ENCODE measurements at places on chromosomes 4 and X.
A peak's percentile ranks its signal among the peaks of the same experiment; 100 is the strongest.

- peak; percentile 10 for DNase-seq
Observed at GRCh38 chrX:9383655-9384054, 81.2 kb upstream of the TBL1X start.

DNA sequence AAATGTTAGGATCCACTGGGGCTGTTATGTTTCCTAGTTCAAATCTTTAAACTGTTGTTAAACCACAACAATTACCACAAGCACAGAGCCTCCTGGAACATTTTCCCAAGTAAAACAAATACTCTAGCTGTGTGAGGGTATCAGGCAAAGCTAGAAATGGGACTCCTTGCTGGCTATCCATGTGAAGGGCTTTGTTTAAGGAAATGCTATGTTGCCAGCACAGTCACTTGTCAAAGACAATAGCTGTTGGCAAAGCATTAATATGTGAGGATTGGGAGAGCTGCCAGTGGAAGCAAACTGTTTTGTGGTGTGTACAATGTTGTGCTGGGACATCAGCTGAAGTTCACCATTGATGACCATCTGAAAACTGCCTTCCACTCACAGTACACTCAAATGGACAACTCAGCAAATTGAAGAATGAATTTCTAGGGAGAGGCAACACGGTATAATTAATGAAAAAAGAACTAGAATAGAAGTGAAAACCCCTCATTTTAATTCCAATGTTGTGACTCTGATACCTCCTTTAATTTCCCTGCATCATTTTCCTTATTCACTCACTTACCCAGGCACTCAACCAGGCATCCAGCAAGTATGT, 100.8 kb downstream of the ANXA3 start:
- no peak for DNase-seq

- DNase-seq = no peak
Observed at GRCh38 chr4:189838821-189839497, 101.7 kb upstream of the FRG1 start.

DNA sequence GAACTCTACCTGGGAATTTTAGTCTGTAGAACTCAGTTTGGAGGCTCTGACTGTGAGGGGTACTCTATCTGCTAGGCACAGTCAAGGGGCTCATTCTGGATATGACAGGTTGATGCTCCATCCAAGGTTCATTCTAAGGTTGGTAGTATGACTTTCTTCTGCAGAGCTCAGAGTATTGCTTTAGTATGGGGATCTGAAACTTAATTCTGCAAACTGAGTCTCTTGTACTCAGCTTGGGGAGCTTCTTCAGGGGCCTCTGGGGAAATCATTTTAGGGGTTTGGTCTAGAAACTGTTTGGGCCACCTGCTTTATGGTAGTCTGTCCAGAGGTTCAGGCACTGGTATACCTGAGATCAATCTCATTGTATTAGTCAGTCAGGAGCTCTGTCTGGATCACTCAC, 9.7 kb upstream of the TSR2 start:
- no peak for DNase-seq

DNA sequence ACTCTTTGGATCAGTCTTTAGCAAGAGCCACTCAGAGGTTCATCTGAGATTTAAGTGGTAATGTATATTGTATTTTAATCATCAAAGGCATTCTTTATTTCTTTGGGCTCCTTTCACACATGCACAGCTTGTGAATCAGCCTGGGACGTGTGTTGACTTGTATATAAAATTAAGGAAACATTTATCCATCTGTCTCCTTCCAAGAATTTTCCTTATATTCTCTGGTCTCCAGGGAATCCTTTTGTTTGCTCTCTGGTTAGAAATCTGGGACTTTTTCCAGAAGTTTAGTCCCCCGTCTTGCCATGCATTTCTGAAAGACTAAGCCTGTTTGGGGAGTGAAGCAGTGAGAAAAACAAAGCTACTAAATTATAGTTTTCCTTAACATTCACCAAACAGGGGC, 212.3 kb downstream of the DCAF12L2 start:
- DNase-seq = no peak

GRCh38 chr4:102862016-102862415, 6.8 kb upstream of the CISD2 start:
- DNase-seq = no peak

DNA sequence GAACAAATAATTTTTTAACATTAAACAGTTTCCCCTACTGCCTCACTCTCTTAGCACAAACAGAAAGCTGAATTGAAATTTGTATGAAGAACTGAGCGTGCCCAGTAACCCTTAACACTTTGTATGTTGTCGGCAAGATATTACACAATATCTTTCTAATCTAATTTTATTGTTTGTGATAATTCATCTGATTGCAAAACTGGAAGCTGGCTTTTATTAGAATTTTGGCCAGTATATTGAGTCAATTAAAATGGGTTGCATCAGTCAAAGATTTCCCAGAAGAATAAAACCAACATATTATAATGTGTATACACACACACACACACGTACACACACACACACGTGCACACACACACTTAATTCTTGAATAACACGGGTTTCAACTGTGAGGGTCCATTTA, 2332.1 kb downstream of the PCDH7 start:
- no peak for DNase-seq

- DNase-seq = no peak
Observed at GRCh38 chr4:2900741-2901140, 57.1 kb downstream of the ADD1 start.

DNA sequence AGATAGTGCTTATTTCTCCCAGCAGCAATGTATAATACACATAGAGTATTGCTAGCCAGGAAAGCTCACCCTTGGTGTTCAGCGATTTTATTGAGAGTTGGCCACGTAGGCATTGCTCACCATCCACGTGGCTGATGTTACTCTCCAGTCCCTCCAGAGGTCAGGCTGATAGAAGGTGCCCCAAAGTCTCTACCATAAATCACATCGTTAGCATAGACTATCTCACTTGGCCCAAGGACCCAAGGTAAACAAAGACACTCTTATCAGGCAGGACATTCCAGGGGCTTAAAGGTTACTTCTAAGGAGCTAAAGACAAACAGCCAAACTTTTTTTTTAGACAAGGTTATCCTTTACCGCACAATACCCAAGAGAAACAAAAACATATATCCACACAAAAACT, 30.3 kb upstream of the RGN start:
- DNase-seq = no peak

- no peak for DNase-seq
Observed at GRCh38 chr4:121079376-121079775, 7.0 kb upstream of the NDNF start.

- no peak for DNase-seq
Observed at GRCh38 chrX:64536736-64537135, 141.5 kb upstream of the MTMR8 start.

GRCh38 chrX:41234962-41235361, 99.0 kb upstream of the DDX3X start:
- DNase-seq = no peak

- DNase-seq = no peak
Observed at GRCh38 chrX:18360867-18361266, 6.4 kb upstream of the SCML2 start.

Data from CD4-positive, alpha-beta T cell treated with Interleukin-21 for 1 hour (primary cell).